ENCODE measurements at places on chromosomes 2 and 18. TPM values are rescaled to one million over a fixed set of nuclear protein-coding genes. Genes with fewer than 3 reads are reported as not detected.

Gene TNFAIP6
- 25.4 TPM for total RNA-seq

Gene SCN3A
- total RNA-seq: 1.3 TPM

- DNase-seq: peak; percentile 68
Observed at GRCh38 chr2:128502638-128503246, 184.1 kb upstream of the HS6ST1 start.

GRCh38 chr18:75143851-75144250, 65.1 kb downstream of the PTGR3 start:
- DNase-seq: peak; percentile 43

- no peak for DNase-seq
Observed at GRCh38 chr2:7007846-7008741, 90.9 kb downstream of the RNF144A start.
